ENCODE measurements at places on chromosomes 5 and 9.

DNA sequence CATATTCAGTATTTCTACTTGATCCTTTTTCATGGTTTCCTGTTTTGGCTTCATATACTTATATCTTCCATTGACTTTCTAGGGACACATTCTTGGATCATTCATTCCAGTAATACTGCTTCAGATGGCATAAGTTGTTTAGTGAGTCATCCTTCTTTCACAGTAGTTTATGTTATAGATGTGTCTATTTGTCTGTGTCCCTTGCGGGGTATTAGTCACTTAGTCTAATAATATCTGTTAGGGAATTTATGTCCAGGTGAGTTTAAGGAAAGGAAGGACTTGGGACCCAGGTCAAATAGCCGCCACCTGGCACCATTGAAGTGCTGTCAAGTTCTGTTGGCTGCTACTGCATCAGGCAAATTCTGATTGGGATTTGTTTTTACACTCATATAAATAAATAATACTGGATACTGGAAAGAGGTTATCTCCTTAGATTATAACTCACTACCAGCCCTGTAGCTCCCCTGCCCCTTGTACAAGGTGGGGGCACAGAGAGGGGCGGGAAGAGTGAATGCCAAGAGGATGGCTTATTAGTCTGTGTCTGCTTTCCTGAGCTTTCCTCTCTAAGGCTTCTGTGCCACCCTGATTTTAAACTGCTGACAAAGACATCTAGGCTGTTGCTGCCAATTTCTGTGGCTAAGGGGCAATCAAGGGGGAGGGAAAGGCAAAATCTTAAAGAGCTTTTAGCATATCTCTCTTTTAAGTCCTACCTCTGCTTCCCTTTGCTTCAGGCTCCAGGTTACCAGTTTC, 64.9 kb downstream of the CDC42SE2 start:
- DNase-seq, result no peak

GRCh38 chr5:144659634-144660227, 489.1 kb downstream of the KCTD16 start:
- DNase-seq, result no peak

DNA sequence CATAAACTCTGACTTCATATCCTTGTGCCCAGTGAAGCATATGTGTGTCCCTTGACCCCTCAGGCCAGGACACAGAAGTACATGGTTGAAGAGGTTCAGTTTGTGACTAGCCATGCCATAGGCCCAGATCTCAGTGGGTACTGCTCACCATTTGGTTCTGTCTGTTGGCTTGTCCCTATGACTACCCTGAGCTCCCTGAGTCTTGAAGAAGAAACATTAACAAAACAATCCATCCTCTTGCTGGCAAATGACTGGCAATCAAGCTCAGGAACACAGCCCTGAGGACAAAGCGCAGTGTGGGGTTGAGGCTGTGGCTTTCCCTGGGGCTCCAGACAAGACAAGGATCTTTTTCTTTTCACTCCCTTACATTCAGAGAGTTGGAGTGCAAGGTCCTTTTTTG, 46.3 kb downstream of the TNFAIP8 start:
- no peak for DNase-seq

DNA sequence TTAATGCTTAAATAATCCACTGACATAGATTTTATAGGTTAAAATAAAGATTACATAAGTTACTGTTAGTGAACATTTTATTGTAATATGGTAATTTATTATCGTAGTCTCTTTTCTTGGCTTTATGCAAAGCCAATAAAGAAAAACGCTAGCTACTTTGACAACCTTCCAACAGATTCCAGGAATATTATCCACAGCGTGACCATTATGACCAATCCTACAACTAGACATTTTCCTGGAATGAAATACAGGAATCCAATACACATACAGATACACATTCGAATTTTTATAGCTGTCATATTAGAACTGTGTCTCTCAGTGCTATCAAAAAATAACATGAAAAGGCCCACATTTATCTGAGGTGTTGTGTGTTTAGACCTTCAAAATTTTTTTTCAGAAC, 13.1 kb downstream of the RPS23 start:
- no peak for DNase-seq

DNA sequence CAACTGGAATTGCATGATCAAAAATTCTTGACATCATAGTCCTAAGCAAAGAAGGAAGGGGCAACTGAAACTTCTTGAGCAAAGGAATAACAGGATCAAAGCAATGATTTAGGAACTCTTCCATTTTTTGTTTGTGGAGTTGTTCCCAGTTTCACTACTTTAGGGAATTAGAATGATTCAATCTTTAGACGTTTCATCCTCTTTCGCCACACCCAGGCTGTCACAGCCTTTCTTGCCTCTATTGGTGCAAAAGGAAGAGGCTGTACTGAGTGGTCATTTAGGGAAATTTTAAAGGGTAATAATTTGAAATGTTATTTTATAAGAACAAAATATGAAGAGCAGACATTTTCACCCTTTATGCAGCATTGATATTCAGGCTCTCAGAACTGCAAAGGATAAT, 1026.0 kb upstream of the ARRDC3 start:
- no peak for DNase-seq

DNA sequence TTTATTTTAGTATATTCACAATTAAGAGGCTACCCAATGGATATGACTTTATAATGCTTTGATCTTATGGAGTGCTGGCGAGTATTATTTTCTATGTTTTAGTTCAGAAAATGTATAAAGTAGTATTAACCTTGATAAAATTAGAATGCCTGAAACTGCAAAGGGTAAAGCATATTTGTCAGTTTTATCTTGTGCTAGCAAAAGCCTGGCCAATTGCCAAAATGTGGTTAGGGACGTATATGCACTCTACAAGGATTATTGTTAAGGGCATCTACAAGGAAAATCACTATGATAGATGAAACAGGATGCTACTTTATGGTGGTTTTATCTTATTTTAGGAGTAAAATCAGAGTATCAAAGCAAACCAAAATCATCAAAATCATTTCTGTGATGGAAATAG, 281.7 kb downstream of the CCDC171 start:
- no peak for DNase-seq

DNA sequence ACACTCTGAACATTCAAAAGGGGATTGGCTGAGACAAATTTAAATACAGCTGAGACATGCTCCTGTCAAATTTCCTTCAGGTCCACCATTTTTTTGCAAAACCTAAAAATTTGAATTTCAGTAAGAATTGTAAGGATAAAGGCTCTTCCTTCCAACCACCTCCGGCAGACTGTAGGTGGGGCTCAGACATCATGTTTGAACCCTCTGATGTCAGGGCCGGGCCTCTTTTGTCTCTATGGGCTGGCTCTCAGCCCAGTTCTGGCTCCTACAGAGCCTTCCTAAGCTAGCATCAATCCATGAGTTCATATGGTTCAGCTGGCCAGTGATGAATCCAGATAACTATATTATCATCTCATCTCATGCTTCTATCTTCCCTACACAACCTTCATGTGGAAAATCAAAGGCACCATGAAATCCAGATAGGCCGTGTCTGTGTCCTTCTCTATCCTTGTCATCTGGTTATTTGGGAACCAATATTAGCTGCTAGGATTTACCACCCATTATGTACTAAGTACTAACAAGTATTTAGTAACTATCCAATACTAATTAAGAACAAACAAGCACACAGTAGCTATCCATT, 44.2 kb downstream of the NIPSNAP3B start:
- no peak for DNase-seq

DNA sequence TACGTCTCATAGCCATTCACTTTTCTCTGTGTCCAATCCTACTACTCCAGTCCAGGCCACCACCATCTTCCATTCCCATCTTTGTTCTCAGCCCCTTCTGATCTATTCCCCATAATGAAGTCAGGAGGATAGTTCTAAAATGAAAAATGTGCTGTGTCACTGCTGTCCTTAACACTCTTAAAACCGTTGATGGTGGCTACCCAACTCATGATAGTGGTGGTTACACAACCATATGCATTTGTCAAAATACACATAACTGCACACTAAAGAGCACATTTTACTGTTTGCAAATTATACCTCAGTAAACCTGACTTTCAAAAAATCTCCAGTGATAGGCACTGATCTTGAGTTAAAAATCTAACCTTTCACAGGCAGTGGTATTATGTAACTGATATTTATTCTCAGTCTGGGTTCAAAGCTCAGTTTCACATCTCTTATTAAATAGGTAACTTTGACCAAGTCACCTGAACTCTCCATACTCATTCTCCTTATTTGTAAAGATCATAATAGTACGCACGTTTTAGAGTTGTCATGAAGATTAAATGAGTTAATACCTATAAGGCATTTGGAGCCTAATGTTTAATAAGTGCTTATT, 24.6 kb upstream of the ADRB2 start:
- no peak for DNase-seq

DNA sequence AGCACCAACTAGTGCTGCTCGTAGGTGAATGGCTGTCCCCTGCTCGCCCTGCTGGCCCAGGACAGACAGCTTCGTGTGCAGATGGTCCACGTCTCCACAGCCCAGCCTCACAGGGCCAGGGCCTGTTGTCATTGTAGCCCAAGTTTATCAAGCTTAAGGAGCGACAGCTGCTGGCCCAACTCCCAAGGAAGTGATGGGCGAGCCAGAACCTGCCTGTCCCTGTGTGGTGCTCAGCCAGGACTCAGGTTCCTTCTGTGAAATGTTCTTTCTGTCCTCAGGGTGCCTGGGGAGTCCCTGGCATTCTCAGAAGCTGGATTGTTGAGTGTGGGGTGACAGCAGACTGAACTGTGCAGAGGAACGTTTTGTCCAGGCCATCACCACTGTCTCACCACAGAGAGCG, 16.4 kb downstream of the TRIP13 start:
- no peak for DNase-seq
